Astrocyte of the spinal cord (primary cell): ENCODE measurements at places on chromosomes 6 and 20.

DNA sequence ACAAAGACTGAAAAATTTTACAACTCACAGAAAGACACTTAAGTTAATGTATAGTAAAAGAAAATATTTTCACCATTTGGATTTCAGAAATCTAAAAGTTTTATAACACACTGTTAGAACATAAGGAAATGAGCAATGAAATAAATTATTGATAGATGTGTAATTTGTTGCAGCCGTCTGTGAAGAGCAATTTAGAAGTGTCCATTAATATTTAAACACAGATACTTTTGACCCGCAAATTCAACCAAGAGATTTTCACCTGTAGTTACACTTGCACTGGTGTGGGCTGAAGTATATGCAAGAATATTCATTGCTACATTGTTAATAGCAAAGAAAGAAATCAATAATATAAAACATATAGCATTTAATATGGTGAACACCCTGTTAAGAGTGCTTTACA is 14.6 kb upstream of the SLC17A3 start:
- no peak for DNase-seq

DNA sequence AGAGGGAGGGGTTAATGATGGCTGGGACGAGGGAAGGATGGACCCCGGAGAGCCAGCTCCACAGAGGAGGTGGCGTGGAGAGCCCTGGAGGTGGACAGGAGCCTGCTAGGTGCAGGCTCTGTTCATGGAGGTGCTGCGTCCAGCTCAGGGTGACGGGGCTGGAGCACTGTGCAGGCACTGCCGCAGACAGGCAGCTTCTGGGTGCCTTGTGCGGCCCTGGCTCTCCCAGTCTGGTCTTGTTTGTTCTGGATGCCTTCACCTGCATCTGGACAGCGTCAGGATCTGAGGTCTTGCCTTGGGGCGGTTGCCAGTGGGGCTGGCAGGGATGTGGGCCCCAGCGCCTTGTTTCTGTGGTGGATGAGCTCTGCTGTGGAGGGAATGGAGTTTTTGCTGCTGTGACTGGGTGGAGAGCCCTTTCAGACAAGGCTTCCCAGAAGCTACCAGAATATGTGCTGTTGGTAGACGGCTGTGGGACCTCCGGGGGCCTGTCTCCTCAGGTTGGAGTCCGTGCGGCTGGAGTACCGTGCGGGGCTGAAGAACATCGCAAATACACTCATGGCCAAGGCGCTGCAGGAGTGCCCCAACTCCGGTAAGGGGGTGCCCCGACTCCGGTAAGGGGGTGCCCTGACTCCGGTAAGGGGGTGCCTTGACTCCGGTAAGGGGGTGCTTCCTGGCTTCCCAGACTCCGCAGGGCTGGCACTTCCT is 7.8 kb upstream of the C20orf204 start:
- no peak for DNase-seq

- peak; percentile 59 for DNase-seq
These were observed 70.2 kb downstream of the RIN2 start for GRCh38 chr20:19828232-19828631.

DNA sequence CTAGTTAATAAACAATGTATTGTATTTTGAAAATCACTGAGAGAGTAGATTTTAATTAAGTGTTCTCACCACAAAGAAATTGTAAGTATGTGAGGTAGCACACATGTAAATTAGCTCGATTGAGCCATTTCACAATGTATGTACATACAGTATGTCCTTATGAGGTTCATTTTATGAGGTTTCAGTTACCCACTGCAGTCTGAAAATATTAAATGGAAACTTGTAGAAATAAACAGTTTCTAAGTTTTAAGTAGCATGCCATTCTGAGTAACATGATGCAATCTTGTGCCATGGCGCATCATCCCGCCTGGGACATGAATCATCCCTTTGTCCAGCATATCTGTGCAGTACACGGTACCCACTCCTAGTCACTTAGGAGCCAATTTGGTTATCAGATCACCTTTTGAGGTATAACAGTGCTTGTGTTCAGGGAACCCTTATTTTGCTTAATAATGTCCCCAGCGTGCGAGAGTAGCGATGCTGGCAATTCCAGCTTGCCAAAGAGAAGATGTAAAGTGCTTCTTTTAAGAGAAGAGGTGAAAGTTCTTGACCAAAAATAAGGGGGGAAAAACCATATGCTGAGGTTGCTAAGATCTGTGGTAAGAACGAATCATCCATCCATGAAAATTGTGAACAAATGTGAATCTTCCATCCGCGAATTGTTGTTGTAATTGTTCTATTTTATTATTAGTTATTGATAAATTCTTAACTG is 64.7 kb downstream of the KCNS1 start:
- DNase-seq = peak; percentile 73

DNA sequence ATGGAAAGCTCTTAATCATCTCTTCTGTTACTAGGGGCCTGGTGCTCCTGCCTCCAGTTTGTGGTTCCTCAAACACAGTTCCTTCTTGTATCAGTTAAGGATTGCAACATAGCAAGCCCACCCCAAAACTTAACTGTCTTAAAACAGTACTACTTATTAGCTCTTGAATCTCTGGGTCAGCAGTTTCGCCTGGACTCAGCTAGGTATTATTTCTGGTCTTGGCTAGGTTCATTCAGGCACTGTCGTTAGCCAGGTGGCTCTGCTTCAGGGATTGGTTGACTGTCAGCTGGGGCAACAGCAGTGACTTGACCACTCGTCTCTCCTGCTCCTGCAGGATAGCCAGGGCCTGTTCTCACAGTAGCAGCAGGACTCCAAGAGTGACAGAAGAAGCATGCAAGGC is 30.0 kb upstream of the RALY start:
- no peak for DNase-seq

- no peak for DNase-seq
These were observed 265.5 kb downstream of the TBX18 start for GRCh38 chr6:84498905-84499304.
